ENCODE measurements at places on chromosomes 13 and 19.

DNA sequence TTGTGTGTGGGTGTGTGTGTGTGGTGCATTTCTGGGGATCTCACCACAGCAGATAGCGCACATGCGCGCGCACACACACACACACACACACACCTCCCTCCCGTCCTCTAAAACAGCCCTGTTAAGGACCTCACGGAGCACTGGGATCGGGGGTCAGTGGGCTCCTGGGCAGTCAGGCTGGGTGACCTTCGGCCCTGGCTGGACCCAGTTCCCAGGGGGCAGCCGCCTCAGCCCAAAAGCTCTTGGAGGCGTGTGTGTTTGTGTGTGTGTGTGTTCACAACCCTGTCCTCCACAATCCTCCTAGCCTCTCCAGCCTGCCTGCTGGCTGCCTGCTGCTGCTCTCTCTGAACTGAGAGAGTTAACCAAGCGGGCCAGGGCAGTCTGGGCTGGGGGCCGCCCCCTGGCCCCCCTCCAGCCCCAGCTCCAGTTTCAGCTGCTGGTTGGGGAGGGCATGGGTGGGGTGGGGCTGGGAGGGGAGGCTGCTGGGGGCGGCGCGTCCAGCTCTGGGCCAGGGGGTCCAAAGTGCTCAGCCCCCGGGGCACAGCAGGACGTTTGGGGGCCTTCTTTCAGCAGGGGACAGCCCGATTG lies at the start of gene FXYD1:
TSS of gene FXYD1 (plus strand) at position 520 of the 588 bp plus-strand sequence. CDS start 1,256 bp downstream, outside the sequence.
- DNase-seq: no peak

- DNase-seq: no peak
These were observed 97.5 kb downstream of the TNFRSF19 start for GRCh38 chr13:23667750-23668149.

DNA sequence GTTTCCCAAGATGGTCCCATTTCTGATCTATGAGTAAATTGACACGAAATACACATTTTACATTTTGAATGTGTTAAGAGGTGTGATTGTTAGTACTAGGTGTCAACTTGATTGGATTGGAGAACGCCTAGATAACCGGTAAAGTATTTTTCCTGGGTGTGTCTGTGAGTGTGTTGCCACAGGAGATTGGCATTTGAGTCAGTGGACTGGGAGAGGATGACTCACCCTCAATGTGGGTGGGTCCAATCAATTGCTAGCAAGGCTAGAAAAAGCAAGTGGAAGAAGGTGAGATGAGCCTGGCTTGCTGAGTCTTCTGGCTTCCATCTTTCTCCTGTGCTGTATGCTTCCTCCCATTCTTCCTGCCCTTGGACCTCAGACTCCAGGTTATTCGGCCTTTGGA lies 960.7 kb upstream of the PCDH9 start:
- DNase-seq: peak; percentile 19

DNA sequence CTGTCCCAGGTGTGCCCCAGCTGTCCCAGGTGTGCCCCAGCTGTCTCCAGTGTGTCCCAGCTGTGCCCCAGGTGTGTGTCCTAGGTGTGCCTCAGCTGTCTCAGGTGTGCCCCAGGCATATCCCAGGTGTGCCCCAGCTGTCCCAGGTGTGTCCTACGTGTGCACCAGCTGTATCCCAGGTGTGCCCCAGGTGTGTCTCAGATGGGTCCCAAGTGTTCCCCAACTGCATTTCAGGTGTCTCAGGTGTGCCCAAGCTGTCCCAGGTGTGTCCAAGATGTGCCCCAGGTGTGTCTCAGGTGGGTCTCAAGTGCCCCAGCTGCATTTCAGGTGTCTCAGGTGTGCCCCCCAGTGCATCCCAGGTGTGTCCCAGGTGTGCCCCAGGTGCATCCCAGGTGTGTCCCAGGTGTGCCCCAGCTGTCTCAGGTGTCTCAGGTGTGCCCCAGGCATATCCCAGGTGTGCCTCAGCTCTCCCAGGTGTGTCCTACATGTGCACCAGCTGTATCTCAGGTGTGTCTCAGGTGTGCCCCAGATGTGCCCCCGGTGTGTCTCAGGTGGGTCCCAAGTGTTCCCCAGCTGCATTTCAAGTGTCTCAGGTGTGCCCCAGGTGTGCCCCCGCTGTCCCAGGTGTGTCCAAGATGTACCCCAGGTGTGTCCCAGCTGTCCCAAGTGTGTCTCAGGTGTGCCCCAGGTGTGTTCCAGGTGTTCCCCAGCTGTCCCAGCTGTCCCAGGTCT lies 1.3 kb upstream of the GRK1 start:
- DNase-seq: no peak

- no peak for DNase-seq
These were observed 42.2 kb upstream of the CEACAM21 start for GRCh38 chr19:41533671-41534215.

- DNase-seq: no peak
These were observed 60.7 kb upstream of the MCF2L start for GRCh38 chr13:112908342-112908741.

- no peak for DNase-seq
These were observed 200.5 kb downstream of the FGF9 start for GRCh38 chr13:21871382-21871781.

DNA sequence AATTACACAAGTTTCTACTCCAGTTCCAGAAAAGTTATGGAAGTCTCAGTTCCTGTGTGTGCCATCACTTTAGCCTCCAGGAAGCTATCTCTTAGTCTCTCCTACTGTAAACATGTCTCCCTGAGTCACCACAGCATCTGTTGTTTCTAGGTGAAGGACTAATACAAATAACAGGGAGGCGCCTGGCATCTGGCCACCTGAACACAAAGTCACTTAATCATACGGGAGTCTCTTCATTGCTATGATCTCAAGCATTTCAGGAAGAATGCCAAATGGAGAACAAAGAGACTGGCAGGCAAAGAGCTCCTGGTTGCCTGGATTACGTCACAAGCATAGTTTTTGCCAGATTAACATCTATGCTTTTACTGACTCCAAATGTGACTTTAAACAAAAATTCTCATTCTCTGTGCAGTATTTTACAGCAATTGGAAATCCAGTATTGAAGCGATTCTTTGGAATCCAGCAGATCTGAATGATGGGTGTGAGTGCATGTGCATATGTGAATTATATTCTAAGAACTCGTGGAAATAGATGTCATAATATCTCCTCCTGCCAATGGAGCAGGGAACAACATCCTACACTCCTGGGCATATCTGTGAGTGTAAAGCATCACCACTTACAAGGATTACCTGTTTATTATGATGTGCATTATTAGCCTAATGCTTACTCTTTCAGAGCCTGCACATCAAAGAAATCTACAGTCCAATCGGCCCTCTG lies 572.8 kb downstream of the PCDH9 start:
- DNase-seq: peak; percentile 90

GRCh38 chr13:96741779-96742178 lies 252.5 kb downstream of the OXGR1 start:
- DNase-seq: no peak

DNA sequence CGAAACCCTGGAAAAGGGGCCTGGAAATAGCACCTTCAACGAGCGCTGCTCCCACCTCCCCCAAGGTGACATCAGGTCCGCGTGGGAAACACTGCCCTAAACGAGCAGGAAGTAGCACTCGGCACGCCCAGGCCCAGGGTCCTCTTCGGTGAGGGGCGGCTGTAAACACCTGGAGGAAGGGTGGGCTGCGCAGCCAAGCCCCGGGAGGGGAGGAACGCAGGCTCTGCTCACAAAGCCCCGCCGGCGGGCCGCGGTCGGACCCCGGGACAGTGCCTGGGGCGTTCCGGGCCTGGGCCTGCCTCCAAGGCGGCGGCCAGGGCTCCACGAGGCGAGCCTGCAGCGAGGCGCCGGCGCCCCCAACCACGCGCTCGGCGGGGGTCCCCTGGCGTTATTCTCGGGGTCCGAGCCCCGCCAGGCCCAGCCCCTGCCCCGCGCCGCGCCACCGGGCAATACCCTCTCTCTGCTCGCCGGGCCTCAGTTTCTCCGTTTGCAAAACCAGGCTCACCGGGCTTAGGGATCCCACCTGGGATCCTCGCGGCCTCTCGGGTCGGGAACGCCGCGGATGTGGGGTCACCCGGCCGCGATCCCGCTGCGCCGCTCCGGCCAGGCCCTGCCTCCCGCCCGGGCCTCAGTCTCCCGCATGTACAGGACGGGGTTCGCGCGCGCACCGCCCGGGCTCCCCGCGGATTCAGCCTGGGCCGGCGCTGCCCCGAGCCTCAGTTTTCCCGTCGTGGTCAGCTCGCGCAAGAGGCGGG lies 630 bp downstream of the RNF126 start:
- DNase-seq: peak; percentile 31

DNA sequence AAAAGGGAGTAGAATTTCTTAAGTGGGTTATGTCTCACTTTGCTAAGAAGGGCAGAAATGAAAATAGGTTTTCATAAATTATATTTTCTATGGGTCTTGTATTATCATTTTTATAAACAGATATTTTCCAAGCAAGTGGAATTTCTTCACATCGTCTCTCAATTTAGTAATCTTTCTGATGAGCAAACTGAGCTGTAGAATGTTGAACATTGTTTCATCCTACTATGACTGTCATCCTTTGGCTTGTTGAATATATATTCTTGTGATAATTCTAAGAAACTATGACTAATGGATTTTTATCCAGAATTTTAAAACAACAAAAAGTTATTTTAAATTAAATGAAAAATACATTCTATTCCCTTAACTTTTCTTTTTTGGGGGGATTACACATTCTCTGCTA lies 313.8 kb downstream of the ENOX1 start:
- DNase-seq: no peak

DNA sequence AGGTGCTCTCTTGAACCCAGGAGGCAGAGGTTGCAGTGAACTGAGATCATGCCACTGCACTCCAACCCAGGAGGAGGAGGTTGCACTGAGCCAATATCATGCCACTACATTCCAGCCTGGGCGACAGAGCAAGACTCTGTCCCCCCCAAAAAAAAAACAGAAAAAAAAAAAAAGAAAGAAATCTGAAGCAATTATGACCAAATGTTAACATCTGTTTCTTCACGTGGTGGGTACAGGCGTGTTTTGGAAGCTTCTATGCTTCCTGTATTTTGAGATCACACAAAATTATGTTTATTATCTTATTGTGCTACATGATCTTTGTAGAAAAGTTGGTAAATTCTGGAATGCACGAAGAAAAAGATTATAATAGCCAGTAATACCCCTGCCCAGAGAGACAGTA lies 2.7 kb upstream of the ACP5 start:
- no peak for DNase-seq

DNA sequence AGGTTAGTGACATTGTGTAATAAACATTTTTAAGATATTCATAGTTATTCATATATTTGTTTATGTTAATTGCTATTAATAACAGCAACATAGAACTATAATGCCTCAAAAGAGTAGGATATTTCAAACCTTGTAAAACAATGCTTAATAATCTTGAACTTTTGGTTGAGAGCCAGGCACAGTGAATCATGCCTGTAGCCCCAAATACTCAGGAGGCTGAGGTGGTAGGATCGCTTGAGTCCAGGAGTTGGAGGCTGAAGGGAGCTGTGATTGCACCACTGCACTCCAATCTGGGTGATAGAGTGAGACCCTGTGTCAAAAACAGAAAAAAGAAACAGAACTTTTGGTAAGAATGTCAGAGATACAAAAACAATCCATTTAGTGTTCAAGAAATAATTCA lies 213.9 kb upstream of the SLITRK1 start:
- peak; percentile 16 for DNase-seq

- DNase-seq: peak; percentile 25
These were observed 4.3 kb downstream of the HPN start for GRCh38 chr19:35045667-35046300.

- no peak for DNase-seq
These were observed 240.5 kb downstream of the ENOX1 start for GRCh38 chr13:43546251-43546650.

DNA sequence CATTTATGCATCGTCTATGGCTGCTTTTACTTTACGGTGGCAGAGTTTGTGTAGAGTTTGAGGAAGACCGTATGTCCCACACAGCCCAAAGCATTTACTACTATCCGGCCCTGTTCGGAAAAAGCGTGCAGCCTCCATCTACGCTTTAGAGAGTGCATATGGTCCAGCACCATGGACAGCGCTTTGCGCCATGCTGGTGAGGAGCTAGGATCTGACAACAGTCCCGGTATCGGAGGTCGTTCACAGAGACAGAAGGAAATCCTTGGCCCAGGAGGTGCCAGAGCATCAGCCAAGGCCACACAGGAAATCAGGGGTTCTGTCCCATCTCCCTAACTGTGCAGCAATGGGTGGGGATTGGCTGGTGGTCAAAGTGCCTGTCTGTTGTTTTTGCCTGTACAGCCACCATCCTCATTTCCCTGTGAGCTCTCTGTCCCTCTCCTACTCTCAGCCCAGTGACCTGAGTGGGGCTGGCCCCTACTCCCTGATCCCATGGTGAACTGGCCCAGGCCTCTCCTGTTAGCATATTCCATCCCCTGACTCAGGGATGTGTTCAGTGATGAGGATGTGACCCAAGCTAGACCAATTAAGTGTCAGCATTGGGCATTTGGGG lies 16.2 kb upstream of the PRODH2 start:
- DNase-seq: peak; percentile 58

- DNase-seq: peak; percentile 63
These were observed 3.2 kb downstream of the STX10 start for GRCh38 chr19:13146763-13147563.

DNA sequence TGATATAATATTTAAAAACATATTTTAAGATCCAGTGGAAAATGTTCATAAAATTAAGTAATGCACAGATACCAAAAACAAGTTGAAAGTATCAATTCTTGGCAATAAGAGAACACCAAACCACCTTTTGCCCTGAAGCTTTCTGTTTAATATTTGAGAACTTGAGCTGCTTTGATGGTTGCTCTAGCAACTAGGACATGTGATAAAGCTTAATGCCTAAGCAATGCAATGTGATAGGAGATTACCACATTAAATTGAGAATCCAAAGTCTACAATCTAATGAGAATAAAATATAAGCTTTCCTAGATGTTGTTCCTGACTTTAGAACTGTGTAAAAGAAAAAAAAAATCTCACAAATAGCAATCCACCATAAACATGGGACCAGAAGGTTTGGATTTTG lies 1367.5 kb upstream of the PCDH9 start:
- no peak for DNase-seq

DNA sequence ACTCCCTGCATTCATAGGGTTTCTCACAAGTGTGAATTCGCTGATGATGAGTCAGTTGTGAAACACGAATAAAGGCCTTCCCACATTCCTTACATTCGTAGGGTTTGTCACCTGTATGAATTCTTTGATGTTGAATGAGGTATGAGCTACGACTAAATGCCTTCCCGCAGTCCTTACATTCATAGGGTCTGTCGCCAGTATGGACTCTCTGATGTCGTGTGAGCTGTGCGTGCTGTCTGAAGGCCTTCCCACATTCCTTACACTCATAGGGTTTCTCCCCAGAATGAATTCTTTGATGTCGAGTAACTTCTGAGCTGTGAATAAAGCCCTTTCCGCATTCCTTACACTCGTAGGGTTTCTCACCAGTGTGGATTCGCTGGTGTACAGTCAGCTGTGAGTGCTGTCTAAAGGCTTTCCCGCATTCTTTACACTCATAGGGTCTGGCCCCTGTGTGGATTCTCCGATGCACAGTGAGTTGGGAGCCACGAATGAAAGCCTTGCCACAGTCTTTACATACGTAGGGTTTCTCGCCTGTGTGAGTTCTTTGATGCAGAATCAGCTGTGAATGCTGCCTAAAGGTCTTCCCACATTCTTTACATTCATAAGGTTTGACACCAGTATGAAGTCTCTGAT lies 30.5 kb upstream of the COX7A1 start:
- peak; percentile 90 for DNase-seq

GRCh38 chr13:23344931-23345595 lies 88.4 kb downstream of the SACS start:
- DNase-seq: no peak

GRCh38 chr13:51519771-51520216 lies 64.5 kb upstream of the WDFY2 start:
- no peak for DNase-seq

- no peak for DNase-seq
These were observed 334.0 kb downstream of the SPRY2 start for GRCh38 chr13:80006940-80007339.

Data from fibroblast of skin of abdomen (primary cell).